Stimulated activated CD4-positive, alpha-beta T cell treated with anti-CD3 and anti-CD28 coated beads, Interleukin-1b, Interleukin-23, amount 100 ng/mL, for 1 hour (primary cell): ENCODE measurements at places on chromosomes 6 and 20.

DNA sequence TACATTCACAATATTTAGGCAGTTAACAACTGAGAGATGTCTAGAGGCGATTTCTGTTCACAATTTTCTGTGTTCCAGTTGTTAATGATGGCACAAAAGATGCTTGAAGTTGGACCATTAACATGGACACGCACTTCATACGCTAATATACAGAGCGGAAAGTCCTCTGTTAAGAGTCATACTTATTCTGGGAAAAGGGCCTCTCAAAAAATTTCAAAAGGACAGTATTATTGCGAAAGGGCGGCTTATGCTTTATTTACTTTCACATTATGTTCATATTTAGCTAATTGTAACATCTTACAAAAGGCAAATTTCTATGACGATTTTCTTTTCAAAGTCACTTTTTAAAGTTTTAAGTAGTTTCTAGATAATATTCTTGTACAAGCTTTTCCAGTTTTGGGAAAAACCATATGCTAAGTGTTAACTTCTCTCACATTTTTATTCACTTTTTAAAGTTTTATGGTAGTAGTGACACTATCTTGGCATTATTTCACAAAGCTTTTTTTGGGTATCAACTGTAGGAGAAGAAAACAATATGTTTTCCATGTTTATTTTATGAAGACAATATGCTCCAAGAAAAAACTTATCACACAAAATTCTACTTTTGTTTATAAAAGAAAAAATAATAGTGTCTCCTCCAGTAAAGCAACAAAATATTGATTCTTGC, 62.3 kb downstream of the MAP7 start:
- no peak for DNase-seq

GRCh38 chr6:31642798-31643570, 9.5 kb downstream of the BAG6 start:
- no peak for DNase-seq

- DNase-seq: no peak
Observed at GRCh38 chr6:116008470-116009243, 52.0 kb downstream of the FRK start.

DNA sequence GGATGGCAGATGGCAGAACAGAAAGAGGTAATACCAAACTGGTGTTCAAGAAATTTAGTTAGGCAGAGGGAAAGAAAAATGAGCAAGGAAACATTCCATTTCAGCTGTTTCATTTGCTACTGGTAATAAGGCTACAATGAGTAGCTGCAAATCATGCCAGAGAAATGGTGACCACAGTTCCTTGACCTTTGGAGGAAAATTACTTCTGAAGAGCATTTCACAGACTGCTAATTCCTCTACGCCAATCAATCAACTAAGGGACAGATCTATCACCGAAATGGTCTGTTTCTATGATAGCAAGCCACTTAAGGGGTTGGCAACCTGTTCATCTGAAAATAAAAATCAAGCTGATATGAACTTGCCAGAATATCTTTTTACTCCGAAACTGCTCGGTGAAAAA, 119.5 kb downstream of the PTPRK start:
- DNase-seq: no peak

DNA sequence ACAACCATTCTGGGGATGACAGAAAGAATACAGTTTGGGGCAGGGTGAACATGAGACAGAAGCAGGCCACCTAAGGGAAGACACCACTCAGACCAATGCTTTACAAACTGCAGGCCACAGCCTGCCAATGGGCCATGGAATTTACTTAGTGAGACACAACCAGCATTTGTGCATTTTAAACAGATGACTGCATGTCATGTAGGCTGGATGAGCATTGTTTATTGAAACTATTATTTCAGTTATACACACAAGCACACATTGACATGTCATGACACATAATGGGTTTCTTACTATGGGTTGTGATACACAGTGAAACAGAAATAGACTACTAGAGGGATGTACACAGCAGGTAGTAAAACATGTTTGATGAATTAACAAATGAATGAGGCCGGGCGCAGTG, 8.0 kb downstream of the PGM3 start:
- DNase-seq: no peak

GRCh38 chr6:133128191-133128590, 113.0 kb upstream of the EYA4 start:
- no peak for DNase-seq

DNA sequence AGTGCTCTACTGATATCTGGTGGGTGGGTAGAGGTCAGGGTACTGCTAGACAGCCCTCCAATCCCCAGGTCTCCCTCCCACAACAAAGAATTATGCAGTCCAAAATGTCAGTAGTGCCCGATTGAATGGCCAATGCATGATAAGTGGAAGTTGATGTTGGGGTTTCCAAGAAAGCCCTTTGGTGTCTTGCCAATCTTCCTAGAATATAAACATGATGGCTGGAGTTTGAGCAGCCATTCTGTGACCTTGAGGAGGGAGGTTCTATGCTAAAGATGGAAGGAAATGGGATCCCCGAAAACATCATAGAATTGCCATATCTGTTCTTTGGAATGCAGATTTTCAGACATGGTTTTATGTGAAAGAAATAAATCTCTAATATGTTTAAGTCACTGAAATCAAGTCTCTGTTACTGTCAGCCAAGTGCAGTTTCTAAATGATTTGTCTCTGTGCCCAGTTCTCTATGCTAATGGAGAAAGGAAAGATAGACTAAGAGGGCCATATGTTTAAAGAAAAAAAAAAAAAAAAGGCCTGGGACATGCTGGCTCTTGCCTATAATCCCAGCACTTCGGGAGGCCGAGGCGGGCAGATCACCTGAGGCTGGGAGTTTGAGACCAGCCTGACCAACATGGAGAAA, 32.8 kb upstream of the PTPN1 start:
- no peak for DNase-seq

- no peak for DNase-seq
Observed at GRCh38 chr6:109978174-109979032, at the start of gene GPR6. Gene GPR6 (plus strand): TSS chr6:109978311. CDS start chr6:109979113, 802 bp downstream.

DNA sequence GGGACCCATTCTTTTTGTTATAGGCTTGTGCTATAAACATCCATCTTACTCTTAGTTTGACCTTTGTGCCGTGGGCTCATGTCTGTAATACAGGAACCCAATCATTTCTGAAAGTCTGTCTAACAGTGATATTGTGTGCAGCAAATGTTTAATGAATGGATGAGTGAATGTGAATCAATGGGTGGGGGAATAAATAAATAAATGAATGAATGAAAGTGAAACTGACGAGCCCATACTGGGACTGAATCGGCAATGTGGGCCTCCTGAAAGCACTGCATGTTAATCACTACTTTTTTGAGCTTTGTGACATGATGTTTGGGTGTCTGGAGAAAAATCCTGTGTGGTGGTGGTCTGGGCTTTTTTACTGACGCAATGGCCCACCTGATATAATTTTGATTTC, 175.0 kb downstream of the GMPR start:
- DNase-seq: no peak

- DNase-seq: no peak
Observed at GRCh38 chr6:146871611-146872425, 273.0 kb downstream of the ADGB start.

GRCh38 chr20:2210646-2211552, 84.9 kb upstream of the TGM3 start:
- no peak for DNase-seq

GRCh38 chr6:37565267-37566110, 65.8 kb upstream of the CCDC167 start:
- no peak for DNase-seq

GRCh38 chr6:128186729-128187128, 285.9 kb upstream of the THEMIS start:
- no peak for DNase-seq

DNA sequence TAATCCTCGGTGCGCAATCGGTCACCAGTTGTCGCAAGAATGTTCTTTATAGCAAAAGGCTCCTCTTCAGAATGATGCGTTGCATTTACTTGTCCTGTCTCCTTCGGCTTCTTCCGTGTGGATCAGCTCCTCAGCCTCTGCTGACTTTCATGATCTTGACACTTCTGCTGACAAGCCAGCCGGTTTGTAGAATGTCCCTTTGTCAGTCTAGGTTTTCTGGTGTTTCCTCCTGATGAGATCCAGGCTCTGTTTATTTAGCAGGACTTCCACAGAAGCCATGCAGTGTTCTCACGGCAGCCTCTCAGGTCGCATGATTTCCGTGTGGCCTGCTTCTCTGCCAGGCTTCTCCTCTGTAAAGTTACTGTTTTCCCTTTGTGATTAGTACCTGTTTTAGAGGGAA, 66.9 kb downstream of the STX11 start:
- no peak for DNase-seq

DNA sequence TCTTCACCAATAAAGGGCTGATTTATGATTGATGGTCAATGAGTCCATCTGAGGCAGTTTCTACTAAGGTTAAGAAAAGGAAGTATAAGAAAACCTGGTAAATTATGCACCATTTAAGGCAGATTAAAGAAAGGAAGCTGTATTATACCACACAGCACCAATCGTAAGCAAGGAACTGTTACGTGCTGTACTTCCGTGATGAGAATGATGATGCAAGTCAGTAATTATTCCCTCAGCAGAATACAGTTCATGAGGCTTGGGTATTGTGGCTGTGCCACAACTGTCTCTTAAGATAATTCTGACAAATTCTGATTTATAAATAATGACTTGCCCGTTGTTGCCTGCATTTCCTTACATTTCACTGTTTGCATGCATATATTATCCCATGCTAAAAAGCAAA, 699.0 kb downstream of the HDGFL1 start:
- DNase-seq: no peak

DNA sequence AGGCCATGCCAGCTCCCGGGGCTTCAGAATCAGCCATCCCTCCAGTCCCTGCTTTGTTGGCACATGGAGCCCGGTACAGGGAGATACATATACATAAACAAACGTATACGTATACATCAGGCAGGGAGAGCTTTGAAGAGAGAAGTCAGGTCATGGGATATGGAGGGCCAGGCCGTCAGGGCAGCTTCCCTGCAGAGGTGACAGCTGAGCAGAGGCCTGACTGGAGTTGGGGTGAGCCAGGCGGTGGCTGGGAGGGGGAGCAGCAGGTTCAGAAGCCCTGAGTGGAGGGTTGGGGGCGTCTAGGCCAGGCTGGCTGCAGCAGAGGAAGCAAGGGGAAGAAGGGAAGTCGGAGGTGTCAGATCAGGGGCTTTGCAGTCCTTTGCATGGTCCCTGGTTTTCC, 61.7 kb downstream of the STK35 start:
- no peak for DNase-seq

GRCh38 chr6:142856624-142857232, 88.2 kb downstream of the HIVEP2 start:
- no peak for DNase-seq

DNA sequence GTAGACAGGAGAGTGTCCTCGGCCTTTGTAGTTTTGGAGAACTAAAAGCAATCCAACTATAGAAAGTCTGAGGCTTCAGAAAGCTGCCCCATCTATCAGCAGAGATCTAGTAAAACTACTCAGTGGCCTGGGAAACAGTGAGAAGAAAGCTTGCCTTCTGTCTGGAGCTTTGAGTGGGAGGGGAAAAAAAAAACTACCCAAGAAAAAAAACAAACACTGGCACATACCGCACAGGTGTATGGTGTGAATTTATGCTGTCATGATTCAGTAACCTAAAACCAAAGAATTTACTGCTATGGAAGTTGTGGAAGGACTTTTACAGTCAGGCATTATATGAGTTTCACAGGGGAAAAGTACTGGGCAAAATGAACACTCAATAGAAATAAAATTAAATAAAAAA, 280.5 kb downstream of the ADGRB3 start:
- DNase-seq: no peak

DNA sequence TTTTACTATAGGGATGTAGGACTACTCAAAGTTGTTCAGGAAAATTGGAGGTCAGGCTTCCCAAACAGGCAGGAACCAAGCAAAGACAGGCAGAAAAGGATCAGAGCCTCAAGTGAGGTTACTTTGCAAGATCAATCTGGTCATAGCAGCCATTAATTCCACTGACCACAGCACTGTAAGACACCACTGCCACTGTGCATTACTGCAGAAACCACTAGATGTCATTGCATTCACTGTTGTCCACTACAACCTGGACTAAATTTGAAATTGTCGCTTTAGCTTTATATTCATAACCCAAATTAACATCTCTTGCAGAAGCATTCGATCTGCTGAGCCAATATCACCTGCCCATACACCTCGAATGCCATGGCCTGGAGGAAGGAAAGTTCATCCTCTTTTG, 126.9 kb upstream of the UFL1 start:
- no peak for DNase-seq

DNA sequence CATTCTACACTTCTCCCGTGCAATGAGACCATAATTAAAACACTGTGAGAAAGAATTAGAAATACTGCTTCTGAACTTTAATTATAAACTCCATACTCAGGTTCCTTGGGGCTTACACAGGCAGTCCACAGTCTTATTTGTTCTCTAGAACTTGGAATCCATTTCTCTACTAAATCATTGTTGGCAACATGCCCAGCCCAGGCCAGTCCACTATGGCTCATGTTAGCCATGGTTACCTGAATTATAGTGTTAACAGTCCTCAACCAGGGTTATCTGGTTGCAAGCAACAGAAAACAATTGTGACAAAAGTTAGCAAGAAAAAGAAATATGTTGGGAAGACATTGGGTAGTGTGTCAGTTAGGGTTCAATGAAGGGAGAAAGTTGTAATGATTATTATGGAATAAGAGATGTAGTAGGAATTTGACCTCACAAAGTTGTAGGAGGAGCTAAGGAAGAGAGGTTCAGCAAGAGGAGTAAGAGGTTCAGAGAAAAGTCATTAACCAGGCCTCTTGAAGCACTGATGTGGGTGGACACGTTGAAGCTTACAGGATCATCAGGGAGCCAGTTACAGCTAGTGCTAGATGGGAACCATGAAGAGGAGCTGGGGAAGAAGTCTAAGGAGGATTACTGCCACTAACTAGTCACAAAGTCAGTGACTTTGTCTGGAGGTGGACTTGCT, 352.5 kb upstream of the PRND start:
- DNase-seq: no peak
